COR-L47 (cell line): ENCODE measurements at places on chromosomes 2 and 18.

DNA sequence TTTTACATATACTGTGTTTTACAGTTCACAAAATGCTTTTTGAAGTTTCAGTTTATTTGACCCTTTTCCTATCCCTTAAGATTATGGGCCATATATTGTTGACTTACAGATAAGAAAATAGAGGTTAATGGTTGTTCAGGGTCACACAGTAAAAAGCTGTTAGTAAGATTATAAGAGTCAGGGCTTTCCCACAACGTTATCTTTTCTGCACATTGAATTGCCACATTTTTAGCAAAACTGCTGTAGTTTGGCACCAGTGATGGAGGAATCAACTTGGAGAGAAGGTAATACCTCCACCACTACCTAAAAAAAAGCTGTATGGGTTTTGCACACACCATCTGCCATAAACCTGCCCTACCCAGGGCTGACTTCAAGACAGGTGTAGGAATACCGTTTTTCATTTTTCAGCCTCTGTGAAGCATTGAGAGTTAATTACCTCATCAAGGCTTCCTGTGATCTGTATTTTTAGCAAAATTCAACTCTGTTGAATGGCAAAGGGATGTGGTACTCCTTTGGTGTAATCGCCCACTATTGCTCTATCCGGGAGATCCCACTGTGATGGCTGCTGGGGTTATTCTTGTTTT is 5.0 kb downstream of the SOWAHC start:
- no peak for DNase-seq

- DNase-seq: no peak
These were observed 161.8 kb downstream of the PRKCE start for GRCh38 chr2:45813003-45813941.

- no peak for DNase-seq
These were observed 629.4 kb downstream of the TSN start for GRCh38 chr2:122384768-122385333.

GRCh38 chr18:59026364-59026763 is 113.3 kb upstream of the SEC11C start:
- DNase-seq: no peak

DNA sequence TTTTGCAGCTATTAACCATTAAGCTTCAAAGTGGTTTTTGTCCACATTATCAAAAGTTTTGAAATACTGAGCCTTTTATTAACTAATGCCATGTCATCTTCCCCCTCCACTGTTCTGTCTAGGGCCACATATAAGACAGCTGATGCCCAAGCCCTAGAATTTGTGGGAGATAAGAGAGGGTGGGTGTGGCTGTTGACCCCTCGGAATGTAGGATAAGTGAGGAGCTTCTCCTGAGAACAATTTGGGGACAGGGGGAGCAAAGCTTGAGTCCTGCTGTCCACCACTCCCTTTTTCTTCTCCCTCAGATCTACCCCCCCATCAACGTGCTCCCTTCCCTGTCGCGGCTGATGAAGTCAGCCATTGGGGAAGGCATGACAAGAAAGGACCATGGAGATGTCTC is 14.3 kb upstream of the ANKRD53 start:
- no peak for DNase-seq

- no peak for DNase-seq
These were observed 199.3 kb upstream of the MYT1L start for GRCh38 chr2:2530334-2530733.

DNA sequence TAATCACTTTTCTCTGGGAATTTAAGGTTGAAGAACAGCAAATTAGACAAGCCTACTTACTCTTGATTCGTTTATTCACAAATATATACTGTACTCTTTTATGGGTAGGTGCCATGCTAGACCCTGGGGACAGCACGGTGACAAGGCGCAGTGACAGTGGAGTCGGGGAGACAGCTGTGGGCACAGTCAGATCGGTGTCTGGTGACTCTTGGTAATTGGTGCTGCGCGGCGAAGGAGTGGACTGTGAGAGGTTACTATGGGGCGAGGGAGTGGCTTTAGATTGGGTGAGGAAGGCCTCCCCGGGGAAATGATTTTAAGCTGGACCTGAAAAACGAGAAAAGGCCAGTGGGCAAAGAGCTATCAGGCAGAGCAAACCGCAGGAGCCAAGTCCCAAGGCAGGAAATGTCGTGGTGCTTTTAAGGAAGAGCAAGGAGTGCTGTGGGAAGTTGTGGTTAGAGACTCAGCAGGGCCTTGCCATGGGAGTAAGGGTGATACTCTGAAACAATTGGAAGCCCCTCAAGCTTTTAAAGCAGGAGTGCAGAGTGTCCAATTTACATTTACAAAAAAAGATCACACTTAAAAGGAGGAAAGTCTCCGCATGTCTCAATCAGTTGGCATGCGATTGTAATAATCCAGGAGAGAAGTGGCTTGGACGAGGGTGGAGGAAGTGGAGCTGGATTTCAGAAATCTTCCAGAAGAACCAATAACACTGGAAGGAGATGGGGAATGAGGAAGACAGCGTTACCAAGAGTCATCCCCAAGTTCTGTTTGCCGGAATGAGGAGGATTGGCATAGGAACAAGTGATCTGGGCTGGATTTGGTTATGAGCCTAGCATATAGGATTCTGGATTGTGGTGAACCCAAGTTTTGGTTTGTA is 36.1 kb upstream of the TXNDC2 start:
- DNase-seq: no peak

DNA sequence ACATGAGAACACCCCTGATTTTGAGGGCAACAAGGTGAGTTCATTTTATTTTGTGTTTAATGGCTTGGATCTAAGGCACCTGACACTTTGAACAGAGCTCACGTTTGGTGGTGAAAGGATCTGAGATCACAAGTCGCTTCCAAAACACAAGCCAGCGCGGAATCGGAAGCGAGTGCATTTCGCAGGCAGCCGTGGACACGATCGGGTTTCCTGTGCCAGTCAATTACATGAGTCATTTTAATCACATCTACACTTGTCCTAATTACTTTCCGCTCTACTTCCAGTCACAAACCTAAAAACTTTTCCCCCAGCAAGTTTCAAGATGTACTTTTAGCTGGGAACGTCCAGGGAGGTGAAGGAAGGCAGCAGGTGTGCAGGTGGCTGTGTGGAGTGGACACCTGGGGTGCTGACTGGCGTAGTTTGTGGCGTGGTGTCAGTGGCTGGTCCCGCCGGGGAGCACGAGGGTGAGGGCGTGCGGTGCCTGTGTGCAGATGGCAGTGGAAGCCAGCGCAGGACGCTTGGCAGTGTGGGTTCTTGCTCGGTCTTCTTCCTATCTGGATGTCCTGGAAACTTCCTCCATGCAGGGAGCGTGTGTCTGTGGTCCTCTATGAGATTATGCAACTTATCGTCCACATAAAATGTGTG is 75.6 kb downstream of the DCDC2C start:
- no peak for DNase-seq

DNA sequence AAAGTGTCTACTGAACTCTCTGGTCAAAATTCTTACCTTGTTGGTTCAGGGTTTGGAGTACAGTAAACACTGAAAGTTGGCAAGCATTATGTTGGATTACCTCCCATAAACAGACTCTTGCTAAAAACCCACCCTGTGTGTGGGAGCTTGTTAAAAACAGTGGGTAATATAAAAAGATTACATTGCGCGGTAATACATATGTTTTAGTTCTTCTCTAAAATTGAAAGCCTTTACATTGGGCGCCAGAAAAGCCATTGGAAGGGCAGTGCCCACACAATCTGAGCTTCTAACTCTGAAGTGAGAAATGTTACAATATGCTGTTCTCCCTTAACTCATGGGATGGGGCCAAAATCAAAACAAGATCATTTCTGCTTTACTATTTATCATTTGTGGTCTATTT is 510.7 kb downstream of the CNTNAP5 start:
- no peak for DNase-seq

GRCh38 chr2:17583646-17584045 is 43.1 kb downstream of the VSNL1 start:
- no peak for DNase-seq

- DNase-seq: no peak
These were observed 102.2 kb upstream of the CCDC150 start for GRCh38 chr2:196537311-196537710.

DNA sequence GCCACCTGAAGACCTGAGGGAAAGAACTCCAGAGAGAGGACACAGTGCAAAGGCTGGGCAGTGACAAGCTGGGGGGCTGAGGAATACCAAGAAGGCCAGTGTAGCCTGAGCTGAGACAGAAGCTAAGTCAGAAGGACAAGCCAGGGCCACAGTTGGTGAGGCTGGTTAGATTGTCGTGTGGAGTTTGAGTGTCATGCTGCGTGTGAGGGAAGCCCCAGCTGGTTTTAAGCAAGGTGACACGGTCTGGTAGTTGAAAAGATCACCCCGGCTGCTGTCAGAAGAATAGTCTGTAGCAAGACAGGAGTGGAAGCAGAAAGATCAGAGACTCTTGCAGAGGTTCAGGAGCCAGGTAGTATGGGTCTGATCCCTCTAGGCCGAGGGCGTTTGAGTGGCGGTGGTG is 50.6 kb upstream of the RMDN2 start:
- no peak for DNase-seq

DNA sequence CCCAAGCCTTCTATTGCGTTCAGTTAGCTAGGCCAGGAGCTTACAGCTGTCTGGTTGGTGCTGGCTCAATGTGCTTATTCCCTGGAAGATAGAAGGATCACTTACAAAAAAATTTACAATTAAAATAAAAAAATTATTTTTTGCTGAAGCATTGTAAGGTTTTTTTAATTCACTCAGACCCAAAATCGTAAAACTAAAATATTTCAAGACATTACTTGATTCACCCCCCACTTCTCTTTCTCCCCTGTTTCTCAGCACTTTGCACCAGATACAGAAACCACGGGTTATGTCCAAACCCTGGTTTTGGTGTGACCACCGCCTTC is 911 bp upstream of the PTPRM start:
- DNase-seq: no peak

DNA sequence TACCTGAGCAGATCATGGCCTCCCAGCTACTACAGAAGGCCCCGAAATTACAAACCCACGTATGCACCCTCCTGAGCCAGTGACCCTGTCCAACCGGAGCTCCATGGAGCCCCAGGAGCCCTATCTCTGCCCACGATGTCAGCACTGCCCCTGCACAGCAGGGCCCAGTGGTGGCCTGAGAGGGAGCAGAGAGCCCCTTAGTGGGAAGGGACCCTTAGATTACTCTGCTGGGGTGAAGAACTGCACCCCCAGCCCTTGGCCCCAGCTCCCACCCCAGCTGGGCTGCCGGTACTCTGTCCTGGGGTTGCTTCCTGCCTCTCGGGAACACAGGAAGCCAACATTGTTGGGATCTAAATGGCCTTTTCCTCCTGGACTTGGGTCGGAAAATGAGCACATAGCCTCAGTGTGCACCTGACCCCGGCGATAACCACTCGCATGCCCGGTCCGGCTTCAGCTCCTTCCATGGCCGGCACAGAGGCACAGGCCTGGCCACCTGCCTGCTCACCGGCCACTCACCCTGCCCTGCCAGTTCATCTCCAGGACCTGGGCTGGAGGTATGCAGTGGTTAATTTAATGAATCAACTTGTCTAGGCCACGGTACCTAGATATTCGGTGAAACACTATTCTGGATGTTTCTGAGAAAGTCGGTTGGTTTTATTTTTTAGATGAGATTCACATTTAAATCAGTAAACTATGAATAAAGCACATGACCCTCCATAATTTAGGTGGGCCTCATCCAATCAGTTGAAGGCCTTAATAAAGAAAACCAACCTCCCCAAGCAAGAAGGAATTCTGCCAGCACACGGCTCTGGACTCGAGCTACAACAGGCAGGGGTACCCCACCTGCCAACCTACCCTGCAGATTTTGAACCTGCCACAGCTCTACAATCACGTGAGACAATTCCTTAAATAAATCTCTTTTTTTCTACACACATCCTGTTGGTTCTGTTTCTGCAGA is 19.2 kb downstream of the TNS1 start:
- DNase-seq: no peak

GRCh38 chr2:168732100-168732499 is 70.3 kb upstream of the NOSTRIN start:
- no peak for DNase-seq

DNA sequence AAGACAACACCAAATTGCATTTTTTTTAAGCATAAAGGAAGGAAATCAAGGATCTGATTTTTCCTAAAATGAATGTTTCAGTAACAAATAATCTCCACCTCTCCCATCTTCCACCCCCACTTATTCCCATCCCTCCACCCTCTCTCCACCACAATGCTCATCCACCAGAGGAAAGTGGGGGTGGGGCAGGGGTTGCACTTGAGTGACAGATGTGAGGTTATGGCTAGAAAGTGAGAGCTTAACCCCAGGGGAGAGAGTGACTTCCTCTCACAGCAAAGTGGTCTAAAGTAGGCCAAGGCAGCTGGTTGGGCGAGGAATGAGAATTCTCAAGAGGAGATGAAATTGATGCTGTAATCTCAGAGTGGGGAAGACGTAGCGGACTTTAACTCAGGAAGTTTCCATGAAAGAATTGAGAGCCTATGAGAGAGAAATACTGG is 104.7 kb downstream of the HNRNPLL start:
- no peak for DNase-seq

DNA sequence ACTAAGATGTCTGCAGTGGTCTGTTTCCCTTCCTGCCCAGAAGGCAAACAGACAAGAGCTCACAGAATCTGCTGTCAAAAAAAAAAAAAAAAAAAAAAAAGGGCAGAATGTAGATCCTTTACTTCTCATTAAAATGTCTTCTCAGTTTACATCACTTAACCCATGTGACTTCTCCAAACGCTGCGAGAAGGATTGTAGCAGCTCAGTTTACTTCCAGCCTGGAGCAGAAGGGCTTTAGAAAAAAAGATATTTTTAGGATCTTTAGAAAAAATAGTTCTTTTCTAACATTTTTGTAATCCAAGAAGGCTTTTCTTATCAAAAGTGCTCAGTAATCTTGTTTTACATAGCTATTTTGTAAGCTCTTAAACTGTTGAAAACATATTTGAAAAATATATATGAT is 425.4 kb downstream of the CNTNAP5 start:
- DNase-seq: no peak

GRCh38 chr2:16413947-16414346 is 251.7 kb downstream of the CYRIA start:
- DNase-seq: no peak

GRCh38 chr2:39778233-39778632 is 825 bp downstream of the THUMPD2 start:
- peak; percentile 4 for DNase-seq

- no peak for DNase-seq
These were observed 71.7 kb upstream of the TAF1B start for GRCh38 chr2:9771481-9772017.

DNA sequence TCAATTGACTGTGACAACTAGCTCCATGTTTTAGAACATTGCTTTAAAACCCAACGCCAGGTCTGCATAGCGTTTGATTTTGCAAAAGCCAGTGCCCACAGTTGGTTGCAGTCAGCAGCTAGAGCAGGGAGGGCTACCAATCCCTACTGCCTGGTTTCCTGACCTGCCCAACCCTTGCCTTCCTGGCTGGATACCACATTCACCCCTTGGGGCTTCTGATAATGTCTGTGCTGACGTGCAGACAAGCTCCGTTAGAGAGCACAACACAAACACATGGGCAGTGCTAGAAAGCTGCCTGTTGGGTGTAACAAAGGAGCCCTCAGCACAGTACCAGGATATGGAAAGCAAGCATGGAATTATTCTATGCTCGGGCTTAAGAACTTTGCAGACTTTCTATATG is 71.4 kb upstream of the THSD7B start:
- DNase-seq: no peak

GRCh38 chr2:98485453-98485755 is 40.7 kb downstream of the INPP4A start:
- DNase-seq: no peak

GRCh38 chr2:202653890-202654289 is 19.1 kb downstream of the FAM117B start:
- DNase-seq: no peak

GRCh38 chr2:7071154-7071553 is 153.9 kb downstream of the RNF144A start:
- no peak for DNase-seq

- no peak for DNase-seq
These were observed 10.6 kb upstream of the ZNF516 start for GRCh38 chr18:76505614-76506013.
